ENCODE measurements at places on chromosomes 6 and 20.
A peak's percentile ranks its signal among the peaks of the same experiment; 100 is the strongest.

DNA sequence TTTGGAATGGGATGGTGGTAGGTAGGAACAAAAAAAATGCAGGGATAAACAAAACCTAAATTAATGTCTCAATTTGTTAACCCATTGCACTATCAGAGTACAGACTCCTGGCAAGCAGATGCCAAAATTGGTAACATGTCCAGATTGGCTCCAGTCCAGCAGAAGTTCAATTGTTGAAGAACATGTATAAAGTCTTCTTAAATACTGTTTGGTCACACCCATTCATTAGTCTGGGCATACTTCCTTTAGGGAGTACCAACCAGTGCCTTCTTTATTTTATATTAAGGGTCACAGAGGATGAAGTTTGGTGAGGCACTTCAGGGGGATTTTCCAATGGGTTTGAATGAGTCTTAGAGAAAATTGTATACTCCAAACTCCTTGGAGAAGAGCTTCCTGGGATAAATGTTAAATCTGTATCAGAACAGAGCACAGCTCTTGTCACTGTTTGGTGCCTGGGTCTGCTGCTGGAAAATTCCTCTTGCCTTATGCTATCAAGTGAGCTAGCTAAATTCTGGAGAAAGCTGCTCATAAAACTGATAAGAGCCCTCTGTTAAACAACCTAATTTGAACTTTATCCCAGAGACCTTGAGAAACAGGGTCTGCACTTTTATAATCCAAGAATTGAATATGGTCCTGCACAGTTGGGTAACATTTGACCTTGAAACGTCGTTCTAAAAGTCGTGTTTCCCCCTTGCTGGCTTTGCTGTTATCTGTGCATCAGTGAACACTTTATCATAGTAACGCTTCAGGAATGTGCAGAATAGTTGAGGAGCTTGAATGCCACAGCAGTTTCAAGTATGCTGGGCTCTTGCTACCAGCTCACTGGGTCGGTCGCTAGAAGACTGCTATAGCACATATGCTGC, 334.1 kb upstream of the CITED2 start:
- peak; percentile 75 for DNase-seq

DNA sequence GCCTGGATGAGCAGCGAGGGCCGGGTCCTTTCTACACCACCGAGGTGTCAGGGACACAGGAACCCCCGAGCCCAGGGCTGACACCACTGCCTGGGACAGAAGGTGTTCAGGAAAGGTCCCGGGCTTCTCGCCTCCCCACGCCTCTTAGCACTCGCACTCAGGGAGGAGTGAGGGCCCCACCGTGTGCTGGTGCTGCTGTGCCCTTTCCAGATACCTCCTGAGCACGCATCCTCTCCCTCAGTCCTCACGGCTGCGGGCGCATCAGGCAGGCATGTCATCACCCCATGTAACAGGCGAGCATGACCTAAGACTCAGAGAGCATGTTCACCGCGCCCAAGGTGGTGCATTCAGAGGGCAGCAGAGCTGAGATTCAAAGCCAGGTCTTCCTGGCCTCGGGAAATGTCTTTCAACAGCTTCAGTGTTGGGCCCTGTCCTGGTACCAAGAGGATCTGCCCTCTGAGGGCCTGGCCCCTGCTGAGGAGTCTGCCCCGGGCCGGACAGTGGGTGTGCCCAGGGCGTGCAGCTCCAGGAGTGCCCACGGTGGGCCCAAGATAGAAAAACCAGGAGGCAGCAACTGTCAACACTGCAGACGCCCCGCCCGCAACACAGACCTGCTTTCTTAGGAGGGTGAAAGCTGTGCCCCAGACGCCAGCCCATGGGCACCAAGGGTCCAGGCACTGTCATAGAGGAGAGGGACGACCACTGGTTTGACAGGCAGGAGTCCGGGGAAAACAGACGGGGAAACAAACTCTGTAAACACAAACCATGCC, 29.2 kb downstream of the TGM2 start:
- no peak for DNase-seq

DNA sequence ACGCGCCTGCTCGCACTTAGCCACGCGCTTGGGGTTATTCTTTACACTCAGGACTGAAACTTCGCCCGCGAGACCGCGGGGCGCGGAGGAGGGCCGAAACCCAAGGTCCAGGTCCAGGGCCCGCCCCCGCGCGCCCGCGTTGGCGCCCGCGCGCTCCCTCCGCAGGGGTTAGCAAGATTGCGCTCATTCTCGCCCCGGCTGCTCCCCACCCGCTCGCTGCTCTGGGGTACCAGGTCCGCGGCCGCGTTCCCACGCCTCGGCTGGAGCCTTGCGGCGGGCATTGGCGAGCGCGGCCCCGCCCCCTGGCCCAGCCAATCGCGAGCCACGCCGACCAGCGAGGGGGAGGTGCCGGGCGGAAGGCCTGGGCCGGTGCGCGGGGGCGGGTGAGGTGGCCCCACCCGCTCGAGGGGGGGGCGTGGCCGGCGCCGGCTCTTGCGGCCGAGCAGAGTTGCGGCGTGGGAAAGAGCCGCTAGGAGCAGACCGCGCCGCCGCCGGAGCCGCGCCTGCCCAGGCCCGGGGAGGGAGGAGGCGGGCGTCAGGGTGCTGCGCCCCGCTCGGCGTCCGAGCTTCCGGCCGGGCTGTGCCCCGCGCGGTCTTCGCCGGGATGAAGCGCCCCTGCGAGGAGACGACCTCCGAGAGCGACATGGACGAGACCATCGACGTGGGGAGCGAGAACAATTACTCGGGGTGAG, at the start of gene HEY2:
TSS of gene HEY2 (plus strand) at position 460 of the 692 bp plus-strand sequence. CDS start at position 605, 145 bp downstream.
- DNase-seq: peak; percentile 44

GRCh38 chr20:33770005-33770404, 38.2 kb downstream of the ZNF341 start:
- DNase-seq: no peak
